ENCODE measurements at places on chromosomes 5 and 9. TPM values are rescaled to one million over a fixed set of nuclear protein-coding genes. Genes with fewer than 3 reads are reported as not detected.

GRCh38 chr9:100428871-100429654, 2.1 kb downstream of the MSANTD3 start:
- no peak for DNase-seq

Gene SH3GLB2
- 37.5 TPM for total RNA-seq

DNA sequence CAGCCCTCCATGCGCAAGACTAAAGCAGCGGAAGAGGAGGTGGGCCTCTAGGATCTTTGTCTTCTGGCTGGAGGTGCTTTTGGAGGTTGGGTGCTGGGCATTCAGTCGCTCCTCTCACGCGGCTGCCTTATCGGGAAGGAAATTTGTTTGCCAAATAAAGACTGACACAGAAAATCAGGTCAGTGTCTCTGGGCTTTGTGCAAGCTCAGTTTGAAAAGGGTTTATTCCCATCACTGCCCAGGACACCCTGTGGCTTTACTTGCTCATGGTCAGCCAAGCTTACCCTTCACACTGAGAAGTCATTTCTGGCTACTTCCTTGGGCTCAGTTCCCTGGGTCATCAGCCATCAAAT, 10.5 kb downstream of the SLC2A8 start:
- no peak for DNase-seq

Gene DMRTA1
- total RNA-seq = not detected

- DNase-seq = no peak
Observed at GRCh38 chr5:145683431-145683830, 151.7 kb downstream of the PRELID2 start.

Gene SLC6A19
- not detected for total RNA-seq

DNA sequence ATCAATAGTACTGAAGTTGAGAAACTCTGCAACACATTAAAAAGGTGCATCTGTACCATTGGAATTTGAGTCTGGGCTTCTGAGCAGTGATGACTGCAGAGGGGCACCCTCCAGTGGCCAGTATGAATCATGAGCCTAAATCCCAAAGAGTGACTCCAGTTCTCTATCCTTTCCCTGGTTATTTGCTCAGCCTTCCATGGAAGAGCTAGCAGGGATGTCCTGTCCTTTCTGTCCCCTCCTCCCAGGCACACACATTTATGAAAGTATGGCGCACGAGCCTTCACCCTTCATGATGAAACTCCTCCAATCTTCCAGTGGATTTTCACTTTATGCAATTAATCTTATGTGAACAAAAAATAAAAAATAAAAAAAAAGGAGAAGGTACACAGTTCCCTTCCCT, 81.0 kb downstream of the ESM1 start:
- no peak for DNase-seq

Gene KCNN2
- not detected for total RNA-seq

- DNase-seq = no peak
Observed at GRCh38 chr5:106757672-106758071, 913.1 kb downstream of the EFNA5 start.

Measured in activated T-cell treated with anti-CD3 and anti-CD28 coated beads, Interleukin-2, amount 50 U/mL, for 4 hours (primary cell).